NCI-H1436 (cell line): ENCODE measurements at places on chromosomes 7 and 10.
A peak's percentile ranks its signal among the peaks of the same experiment; 100 is the strongest.

GRCh38 chr7:29565982-29566746 is 2.5 kb downstream of the PRR15 start:
- DNase-seq: no peak

- no peak for DNase-seq
These were observed 400.9 kb upstream of the SEMA3D start for GRCh38 chr7:85587785-85588184.

DNA sequence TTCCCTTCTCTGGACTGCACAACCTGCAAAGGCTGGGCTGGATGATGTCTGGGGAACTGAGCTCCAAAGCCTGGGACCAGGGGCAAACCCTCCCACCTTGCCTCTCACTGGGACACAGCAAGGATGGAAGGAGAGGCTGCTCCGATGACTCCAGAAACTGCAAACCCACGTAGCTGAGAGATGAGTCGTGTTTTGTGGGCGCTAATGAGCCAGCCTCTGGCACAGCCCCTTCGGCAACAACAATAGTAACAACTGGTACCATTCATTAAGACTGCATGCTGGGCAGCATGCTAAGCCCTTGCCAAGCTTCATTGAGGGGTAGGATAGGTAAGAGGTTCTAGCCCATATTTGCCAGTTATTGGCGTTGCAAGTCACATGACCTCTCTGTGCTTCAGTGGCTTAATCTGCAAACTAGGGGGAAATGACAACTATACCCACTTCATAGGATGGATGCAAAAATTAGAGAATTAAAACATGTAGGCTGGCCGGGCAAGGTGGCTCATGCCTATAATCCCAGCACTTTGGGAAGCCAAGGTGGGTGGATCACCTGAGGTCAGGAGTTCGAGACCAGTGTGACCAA is 145.9 kb downstream of the SH3PXD2A start:
- DNase-seq: no peak

GRCh38 chr7:15332956-15333355 is 228.9 kb downstream of the AGMO start:
- DNase-seq: peak; percentile 39

- peak; percentile 30 for DNase-seq
These were observed 72.5 kb downstream of the C10orf90 start for GRCh38 chr10:126598009-126598408.

DNA sequence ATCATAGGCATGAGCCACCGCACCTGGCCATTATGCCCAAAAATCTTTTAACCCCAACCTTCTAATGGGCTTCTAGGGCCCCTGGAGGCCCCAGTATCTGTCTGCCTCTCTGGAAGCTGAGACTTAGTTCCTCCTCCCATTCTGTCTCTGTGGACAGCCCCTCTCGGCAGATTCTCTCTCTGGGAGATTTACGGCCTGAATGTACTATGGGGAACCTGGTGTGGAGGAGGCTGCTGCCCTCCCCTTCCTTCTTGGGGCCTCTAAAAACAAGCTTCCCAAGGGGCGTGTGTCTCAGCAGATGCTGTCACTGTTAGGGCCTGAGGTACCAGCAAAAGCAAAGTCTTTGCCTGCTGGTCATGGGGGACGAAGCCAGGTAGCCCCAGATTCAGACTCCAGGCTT is 35.8 kb upstream of the PRKAR1B start:
- DNase-seq: no peak
